ENCODE measurements at places on chromosomes 2 and 18.

DNA sequence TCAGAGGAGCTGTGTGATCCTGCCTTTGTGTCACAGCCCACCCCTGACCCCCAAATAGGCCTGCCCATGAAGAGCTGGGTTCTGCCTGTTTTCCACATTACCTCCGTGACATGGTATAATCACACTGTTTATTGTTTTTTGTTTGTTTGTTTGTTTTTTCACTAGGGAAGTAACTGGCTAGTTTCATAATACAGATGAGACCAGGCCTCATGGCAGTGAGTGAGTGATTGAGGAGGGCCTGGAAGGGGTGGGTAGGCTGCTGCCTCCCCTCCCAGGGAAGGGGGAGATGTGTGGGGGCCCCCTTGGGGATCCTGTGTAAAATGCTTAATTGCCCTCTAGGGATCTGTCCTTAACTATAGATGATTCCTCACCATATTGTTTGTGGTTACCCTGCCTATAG lies 190.5 kb downstream of the LDLRAD4 start:
- no peak for DNase-seq

DNA sequence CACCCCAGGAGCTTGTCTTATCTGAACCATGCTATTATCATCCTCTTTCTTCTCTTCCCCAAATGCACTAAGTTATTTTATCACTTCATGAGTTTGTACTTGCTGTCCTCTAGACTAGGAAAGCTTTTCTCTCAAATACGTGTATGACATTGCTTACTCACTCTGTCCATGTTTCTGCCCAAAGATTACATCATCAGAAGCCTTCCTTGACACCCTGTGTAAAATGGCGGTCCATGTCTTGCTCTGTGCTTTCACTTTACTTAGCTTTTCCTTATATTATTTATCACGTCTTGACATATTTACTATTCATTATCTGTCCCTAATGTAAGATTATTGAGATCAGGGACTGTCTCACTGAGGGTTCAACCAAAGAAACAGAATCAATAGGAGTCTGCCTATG lies 196.1 kb upstream of the ZEB2 start:
- no peak for DNase-seq

GRCh38 chr2:14428056-14428455 lies 204.5 kb upstream of the LRATD1 start:
- no peak for DNase-seq

- no peak for DNase-seq
Measured at GRCh38 chr2:190670182-190670946, 21.5 kb downstream of the NAB1 start.

DNA sequence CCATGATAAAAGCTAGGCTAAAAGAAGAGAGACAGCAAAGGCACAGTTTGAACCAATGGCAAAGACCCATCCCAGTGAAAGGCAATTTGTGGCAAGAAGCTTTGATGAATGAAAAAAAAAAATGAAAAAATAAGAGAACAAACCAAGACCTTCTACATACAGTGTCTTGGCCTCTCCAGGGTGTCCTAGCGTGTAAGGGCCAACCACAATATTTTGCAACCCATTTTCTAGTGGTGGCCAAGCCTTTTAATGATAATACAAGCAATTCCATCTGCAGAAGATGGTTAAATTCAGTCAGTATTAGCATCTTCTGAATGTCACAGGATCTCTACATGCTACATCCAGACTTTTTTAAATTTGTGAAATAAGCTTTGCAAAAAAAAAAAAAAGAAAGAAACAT lies 270.4 kb downstream of the LRATD1 start:
- DNase-seq = no peak

- no peak for DNase-seq
Measured at GRCh38 chr2:78145997-78146722, 624.0 kb upstream of the LRRTM4 start.

DNA sequence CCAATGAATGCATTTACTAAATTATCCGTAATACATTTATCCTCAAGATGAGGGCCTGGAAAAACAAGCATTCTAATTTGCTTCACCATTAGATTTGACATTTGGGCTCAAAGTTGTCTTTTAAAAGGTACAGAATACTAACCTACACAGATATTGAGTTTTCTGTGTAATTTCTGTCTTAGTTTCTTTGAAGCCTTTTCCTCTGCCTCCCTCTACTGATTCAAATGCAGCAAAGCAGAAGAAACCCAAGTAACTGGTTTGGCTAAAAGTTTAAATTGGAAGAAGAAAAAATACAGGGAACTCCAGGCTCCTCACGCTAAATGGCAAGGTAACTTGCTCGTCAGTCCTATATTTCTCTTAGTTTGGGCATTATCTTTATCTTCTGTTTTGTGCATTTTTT lies 53.3 kb upstream of the SLC5A7 start:
- no peak for DNase-seq

DNA sequence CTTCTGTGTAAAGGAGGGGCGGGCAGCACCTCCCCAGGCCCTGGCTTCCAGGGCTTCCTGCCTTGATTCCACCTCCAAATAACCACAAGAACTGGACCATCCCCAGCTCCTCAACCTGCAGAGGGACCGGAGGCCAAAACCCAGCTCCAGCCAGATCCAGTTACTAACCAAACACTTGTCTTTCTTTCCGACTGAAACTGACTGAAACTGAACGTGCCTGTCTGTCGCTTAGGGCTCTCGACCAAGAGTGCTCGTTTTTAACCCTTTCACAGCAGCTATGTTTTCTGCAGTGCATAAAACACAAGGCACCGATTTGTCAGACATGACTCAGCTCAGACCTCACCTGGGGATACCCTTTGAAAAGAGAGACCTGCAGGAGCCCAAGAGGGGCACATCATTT lies 249.9 kb upstream of the SIX2 start:
- no peak for DNase-seq

DNA sequence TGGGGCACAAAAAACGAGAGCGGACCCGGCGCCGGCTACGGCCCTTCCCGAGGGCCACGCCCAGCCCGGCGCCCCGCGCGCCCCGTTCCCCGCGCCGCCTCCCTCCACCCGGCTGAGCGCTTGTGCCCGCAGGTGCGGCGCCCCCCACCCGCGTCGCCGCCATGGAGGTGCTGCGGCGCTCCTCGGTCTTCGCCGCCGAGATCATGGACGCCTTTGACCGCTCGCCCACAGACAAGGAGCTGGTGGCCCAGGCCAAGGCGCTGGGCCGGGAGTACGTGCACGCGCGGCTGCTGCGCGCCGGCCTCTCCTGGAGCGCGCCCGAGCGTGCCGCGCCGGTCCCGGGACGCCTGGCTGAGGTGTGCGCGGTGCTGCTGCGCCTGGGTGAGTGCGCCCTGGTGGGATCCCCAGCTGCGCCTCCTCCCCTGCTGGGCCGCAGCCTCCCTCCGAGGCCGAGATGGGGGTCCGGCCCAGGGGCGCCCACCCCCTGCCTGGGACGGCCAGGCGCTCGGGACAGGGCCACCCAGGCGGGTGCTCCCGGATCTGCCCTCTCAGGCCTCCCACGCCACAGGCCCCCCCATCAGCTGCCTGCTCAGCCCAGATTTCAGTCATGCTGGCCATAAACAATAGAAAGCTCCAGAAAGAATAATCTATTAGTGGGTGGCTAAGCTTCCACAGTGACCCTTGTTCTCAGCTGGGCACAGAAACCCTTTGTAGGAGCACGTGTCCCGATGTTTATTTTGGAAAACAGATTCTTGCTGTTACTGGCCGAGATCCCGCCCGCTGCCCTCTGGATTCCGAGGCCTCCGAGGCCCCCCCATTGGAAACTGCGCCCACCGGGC lies 997 bp downstream of the BOK start:
- DNase-seq = no peak

GRCh38 chr18:32815881-32816280 lies 43.1 kb upstream of the KLHL14 start:
- no peak for DNase-seq

All from stimulated activated CD4-positive, alpha-beta T cell treated with anti-CD3 and anti-CD28 coated beads, Interleukin-1b, Interleukin-23, amount 100 ng/mL, for 1 hour (primary cell).